ENCODE measurements at places on chromosomes 5 and 9.

DNA sequence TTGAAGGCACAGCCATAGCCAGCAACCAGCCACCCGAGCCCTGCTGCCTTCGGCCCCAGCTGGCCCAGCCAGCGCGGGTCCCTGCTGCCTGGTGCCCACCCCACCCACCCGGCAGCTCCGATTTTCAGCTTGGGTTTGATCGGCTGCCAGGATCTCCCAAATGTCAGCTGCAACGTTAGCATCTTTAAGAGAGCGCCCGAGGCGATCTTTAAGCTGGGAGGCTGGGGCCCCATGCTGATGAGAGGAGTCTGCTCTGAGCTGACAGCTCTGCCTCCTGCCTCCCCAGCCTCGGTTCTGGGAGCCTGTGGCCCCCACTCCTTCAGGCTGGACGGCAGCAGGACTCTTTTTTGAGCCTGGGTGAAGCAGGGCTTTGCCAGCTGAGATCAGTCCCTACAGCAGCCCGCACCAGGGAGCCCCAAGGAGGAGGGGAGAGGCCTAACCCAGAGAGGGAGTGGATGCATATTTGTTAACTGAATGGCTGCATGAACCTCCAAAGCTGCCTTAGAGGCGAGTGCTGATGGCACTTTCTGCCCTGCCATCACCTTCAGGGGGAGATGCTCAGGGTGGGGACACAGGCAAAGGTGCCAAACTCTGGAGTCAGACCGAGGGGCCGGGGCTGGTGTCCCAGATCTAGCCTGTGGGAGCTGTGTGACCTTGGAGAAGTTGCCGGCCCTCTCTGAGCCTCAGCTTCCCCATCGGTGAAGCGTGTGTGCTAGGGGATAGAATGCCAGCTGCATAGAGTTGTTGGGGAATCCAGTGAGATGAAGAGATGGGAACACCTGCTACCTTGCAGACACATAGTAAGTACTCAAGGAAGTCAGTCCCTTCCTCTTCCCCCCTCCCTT lies 165.5 kb downstream of the C9orf50 start:
- no peak for DNase-seq

GRCh38 chr9:99474186-99474585 lies 252.1 kb downstream of the SEC61B start:
- no peak for DNase-seq

GRCh38 chr5:91255396-91256141 lies 127.5 kb downstream of the ARRDC3 start:
- no peak for DNase-seq

GRCh38 chr5:109888989-109889388 lies 199.3 kb downstream of the MAN2A1 start:
- no peak for DNase-seq

- DNase-seq = peak; percentile 1
Measured at GRCh38 chr5:159515909-159516415, 185.7 kb upstream of the IL12B start.

DNA sequence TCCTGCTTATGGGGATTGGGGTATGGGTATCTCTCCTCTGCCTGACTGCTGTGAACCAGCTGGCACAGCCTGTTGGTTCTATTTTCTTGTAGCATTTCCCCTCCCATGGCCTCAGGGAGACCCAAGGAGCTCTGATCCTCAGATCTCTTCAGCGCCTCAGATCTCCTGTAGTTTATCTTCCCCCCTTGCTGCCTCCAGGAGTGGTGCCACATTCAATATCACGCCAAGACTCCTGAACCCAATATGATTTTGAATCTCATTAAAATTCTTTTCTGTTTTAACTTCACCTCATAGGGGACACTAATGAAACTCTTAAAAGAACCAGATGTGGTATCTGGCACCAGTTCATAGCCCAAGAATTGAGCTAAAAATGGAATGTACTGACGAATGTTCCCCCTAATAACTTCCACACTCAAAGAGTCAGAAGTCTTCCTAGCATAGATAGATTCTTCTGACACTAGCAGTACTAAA lies 59.6 kb upstream of the LIFR start:
- DNase-seq = no peak

GRCh38 chr5:43193181-43193893 lies 1.3 kb downstream of the NIM1K start:
- no peak for DNase-seq

DNA sequence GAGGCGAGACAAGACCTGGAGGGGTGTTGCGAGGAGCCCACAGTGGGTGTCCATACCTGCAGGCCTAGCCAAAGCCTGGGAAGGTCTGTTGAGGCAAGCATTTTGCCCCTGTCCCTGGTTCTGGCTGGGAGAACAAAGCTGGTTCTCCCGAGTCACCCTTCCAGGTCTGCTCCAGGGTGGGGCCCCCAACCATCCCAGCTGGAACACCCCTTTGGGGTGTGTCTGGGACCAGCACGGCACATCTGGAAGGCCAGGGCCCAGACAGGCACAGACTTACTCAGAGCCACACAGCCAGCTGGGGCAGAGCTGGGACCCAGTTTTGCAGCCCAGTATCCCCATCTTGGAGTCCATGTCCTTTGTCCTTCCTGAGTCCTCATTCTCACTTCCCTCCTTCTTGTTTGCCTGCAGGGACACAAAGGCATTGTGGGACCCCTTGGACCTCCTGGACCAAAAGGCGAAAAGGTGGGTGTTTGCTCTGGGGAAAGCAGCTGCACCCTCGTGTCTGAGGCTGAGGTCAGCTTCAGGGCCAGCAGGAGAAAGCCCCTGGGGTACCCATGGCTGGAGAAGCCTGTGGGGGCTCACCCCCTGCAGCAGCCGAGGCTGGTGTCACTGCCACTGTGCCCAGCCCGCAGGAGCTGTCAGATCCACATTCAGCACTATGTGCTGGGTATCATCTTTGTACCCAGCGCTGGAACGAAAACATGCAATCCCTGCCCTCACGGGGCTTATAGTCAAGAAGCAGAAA lies 38.4 kb upstream of the ORM1 start:
- no peak for DNase-seq

DNA sequence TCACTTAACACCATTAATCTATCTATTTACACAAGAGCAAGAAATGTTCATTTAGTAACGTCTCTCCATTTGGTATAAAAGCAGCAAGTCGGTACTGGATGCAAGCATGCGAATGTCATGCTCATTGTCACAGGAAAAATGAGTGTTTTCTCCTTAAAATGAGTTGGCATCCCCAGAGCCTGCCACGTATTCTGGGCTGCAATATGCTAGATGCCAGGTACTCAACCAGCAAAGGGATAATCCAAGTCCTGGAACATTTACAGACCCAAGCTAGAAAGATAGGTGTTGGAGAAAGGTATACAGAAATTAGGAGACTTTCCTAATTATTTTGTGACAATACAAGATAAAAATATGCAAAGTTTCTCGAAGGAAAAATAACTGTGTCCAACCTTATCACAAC lies 217.5 kb downstream of the EBF1 start:
- DNase-seq = no peak

GRCh38 chr9:118129541-118129940 lies 425.3 kb downstream of the TLR4 start:
- DNase-seq = no peak
